ENCODE measurements at places on chromosomes 7 and 10. TPM values are rescaled to one million over a fixed set of nuclear protein-coding genes. Genes with fewer than 3 reads are reported as not detected.

Gene SHLD2
- total RNA-seq: 41.4 TPM

Gene GRM3
- not detected for total RNA-seq

Gene LIPF
- total RNA-seq: not detected

Gene GPER1
- total RNA-seq: 0.37 TPM

Gene CH25H
- total RNA-seq: 0.16 TPM

Gene DNA2
- 44.5 TPM for total RNA-seq

Gene MRPS17
- 40.0 TPM for total RNA-seq

Gene SFRP5
- total RNA-seq: 0.27 TPM

Gene GATA3
- 8.8 TPM for total RNA-seq

Gene KCND2
- not detected for total RNA-seq

Gene CARD11
- 108 TPM for total RNA-seq

Gene SEMA3D
- total RNA-seq: not detected

GRCh38 chr7:51476026-51476425, 159.4 kb upstream of the COBL start:
- DNase-seq: no peak
- H3K36me3 ChIP-seq: no peaks in the 10 kb centered on the region
- peaks cover 8% of the 10 kb centered on the region for H3K4me1 ChIP-seq
- no peak overlapping the region for H3K4me3 ChIP-seq
- no peak overlapping the region for H3K27ac ChIP-seq

- H3K36me3 ChIP-seq: no peaks in the 10 kb centered on the region
- peaks cover 6% of the 10 kb centered on the region for H3K4me1 ChIP-seq
- no peak for DNase-seq
- H3K27ac ChIP-seq: no peak overlapping the region
- no peak overlapping the region for H3K4me3 ChIP-seq
Observed at GRCh38 chr10:34698248-34698831, 116.8 kb downstream of the PARD3 start.

- H3K4me1 ChIP-seq: no peaks in the 10 kb centered on the region
- no peak overlapping the region for H3K4me3 ChIP-seq
- H3K27me3 ChIP-seq: peaks cover 13% of the 10 kb centered on the region
- no peak overlapping the region for H3K27ac ChIP-seq
Observed at GRCh38 chr7:157514306-157514705, 177.5 kb downstream of the DNAJB6 start.

GRCh38 chr10:103082683-103083082, 110.4 kb downstream of the NT5C2 start:
- H3K27ac ChIP-seq: no peak overlapping the region
- H3K27me3 ChIP-seq: no peaks in the 10 kb centered on the region

DNA sequence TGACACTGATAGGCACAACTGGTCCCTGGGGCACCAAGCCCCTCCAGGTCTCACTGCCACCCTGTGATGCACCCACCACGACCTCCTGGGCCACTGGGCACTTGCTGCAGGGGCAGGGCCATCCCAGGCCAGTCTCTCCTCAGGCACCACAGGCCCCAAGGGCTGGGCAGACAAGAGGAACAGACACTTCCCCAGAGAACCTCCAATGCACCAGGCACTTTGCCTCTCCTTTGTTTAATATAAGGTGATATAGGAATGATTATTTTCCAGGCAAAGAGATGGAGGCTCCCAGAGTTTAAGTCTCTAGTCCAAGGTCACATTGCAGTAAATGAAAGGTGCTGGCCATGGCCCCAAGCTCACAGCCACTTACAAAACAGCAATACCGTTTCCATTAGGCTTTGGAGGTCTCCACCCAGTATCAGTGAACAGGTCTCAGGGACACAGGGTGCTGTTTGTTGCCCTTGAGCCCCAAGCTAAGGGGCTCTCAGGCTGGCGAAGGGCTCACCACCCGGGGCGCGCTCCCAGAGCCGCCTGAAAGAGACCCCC, 4.5 kb downstream of the DEPP1 start:
- H3K4me1 ChIP-seq: peaks cover 21% of the 10 kb centered on the region
- peak overlapping the region; percentile 73 for H3K4me3 ChIP-seq
- H3K27me3 ChIP-seq: no peaks in the 10 kb centered on the region

- H3K27ac ChIP-seq: no peak overlapping the region
- H3K36me3 ChIP-seq: no peaks in the 10 kb centered on the region
- no peak for DNase-seq
- no peak overlapping the region for H3K4me3 ChIP-seq
- peaks cover 3% of the 10 kb centered on the region for H3K27me3 ChIP-seq
Observed at GRCh38 chr10:67662415-67662814, 33.6 kb downstream of the CTNNA3 start.

DNA sequence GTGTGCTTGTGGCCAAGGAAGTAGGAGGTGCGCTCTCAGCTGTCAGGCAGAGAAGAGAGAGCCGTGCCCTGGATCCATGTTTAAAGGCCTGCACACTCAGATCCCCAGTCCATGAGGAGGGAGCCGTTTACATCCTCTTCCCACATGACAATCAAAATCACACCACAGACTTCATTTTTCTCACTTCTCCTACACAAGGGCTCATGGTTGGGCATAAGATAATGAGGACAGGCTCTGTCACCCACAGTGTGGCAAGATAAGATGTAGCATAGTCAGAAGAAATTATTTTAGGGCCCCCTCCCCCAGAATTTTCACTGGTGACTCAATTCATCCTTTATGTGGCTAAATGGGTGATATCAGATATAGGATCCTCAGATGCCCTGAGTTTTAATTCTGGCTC, 35.9 kb upstream of the INHBA start:
- peaks cover 16% of the 10 kb centered on the region for H3K27me3 ChIP-seq
- H3K4me3 ChIP-seq: no peak overlapping the region
- DNase-seq: no peak

- no peaks in the 10 kb centered on the region for H3K36me3 ChIP-seq
- H3K4me1 ChIP-seq: peaks cover 22% of the 10 kb centered on the region
- no peak overlapping the region for H3K4me3 ChIP-seq
Observed at GRCh38 chr7:1418505-1419309, 40.6 kb downstream of the MICALL2 start.

DNA sequence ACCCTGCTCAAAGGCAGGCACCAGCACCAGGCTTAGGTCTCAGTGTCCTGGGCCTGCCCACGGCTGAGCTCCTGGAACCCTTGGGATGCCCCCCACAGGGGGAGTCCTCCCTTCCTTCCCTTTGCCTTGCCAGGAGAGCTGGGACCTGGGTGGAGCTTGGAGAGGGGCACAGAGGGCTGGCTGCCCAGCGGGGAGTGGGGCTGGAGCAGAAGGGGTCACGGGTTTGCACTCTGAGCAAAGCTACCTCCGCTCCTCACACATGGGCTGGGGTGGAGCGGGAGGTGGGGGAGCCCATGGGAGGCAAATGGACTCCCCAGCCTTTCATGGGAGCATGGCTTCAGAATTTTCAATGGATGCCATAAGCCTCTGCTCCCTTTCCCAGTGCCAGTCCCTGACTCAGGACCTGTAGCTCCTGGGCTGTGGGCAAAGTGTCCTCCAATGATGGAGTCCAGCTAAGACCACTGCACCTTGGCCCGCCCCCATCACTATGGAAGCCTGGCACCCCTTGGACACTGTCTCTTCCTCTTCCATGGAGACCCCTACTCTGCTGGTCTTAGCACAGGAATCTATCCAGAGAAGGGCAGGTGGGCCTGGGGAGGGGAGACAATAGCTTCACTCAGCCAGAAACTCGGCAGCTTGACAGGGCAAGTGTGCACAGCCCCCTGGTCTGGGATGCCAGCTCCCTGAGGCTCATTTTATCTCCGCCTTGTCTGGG, 39.9 kb downstream of the LDB3 start:
- H3K27me3 ChIP-seq: no peaks in the 10 kb centered on the region
- no peak for DNase-seq
- no peak overlapping the region for H3K27ac ChIP-seq
- H3K4me1 ChIP-seq: peaks cover 9% of the 10 kb centered on the region
- H3K4me3 ChIP-seq: no peak overlapping the region

DNA sequence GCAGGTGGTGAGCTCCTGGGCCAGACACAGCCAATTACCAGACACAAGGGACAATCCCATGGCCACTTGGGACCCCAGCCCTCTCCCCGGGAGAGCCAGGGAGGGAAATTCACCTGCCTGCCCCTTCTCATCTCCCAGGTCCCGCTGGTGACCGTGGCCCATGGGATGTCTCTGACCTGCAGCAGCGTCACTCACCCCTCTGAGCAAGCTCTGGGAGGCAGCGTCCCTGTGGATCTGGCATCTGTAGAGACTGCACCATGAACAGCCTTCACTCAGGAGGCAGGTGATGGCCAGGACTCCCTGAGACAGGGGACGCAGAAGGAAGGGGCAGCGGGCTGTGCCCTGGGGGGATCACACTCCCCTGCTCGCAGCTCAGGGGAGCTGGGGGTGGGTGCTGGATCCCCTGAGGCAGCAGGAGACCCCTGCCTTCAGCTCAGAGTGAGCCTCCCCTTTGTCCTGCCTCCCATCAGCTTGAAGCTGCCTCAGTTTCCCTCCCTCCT, 90.8 kb downstream of the FOXL3 start:
- H3K4me1 ChIP-seq: peaks cover 16% of the 10 kb centered on the region
- H3K27ac ChIP-seq: peak overlapping the region; percentile 91
- peaks cover 4% of the 10 kb centered on the region for H3K27me3 ChIP-seq
- H3K4me3 ChIP-seq: no peak overlapping the region
- no peak for DNase-seq

DNA sequence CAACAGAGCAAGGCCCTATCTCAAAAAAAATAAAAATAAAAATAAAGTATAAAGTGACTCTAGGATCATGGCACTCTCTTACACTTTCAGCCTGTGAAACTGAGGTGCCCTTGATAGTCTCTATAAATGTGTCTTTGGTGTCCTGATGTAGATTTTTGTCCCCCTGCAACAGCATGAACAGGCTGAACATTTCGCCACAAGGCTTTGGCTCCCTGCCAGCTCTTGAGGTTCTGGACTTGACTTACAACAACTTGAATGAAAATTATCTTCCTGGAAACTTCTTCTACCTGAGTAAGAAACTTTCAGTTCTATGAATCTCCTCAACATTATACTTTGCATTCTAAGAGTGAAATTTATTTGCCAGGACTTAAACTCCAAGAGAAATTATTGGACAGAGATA, 48.1 kb upstream of the BMS1 start:
- peaks cover 23% of the 10 kb centered on the region for H3K27me3 ChIP-seq
- no peaks in the 10 kb centered on the region for H3K36me3 ChIP-seq
- H3K4me3 ChIP-seq: no peak overlapping the region
- no peaks in the 10 kb centered on the region for H3K4me1 ChIP-seq

- no peak for DNase-seq
- H3K27me3 ChIP-seq: no peaks in the 10 kb centered on the region
- H3K4me3 ChIP-seq: no peak overlapping the region
- no peak overlapping the region for H3K27ac ChIP-seq
- peaks cover 20% of the 10 kb centered on the region for H3K4me1 ChIP-seq
- peaks cover 23% of the 10 kb centered on the region for H3K36me3 ChIP-seq
Observed at GRCh38 chr7:135001390-135002165, 15.3 kb downstream of the AGBL3 start.

- H3K4me1 ChIP-seq: peaks cover 10% of the 10 kb centered on the region
- no peak for DNase-seq
- no peaks in the 10 kb centered on the region for H3K27me3 ChIP-seq
- no peak overlapping the region for H3K4me3 ChIP-seq
- H3K36me3 ChIP-seq: peaks cover 2% of the 10 kb centered on the region
Observed at GRCh38 chr10:29709484-29710002, 74.8 kb upstream of the SVIL start.

GRCh38 chr10:42868530-42868929, 85.9 kb downstream of the BMS1 start:
- H3K4me3 ChIP-seq: no peak overlapping the region
- H3K27me3 ChIP-seq: peaks cover 30% of the 10 kb centered on the region
- no peak for DNase-seq
- no peaks in the 10 kb centered on the region for H3K36me3 ChIP-seq

DNA sequence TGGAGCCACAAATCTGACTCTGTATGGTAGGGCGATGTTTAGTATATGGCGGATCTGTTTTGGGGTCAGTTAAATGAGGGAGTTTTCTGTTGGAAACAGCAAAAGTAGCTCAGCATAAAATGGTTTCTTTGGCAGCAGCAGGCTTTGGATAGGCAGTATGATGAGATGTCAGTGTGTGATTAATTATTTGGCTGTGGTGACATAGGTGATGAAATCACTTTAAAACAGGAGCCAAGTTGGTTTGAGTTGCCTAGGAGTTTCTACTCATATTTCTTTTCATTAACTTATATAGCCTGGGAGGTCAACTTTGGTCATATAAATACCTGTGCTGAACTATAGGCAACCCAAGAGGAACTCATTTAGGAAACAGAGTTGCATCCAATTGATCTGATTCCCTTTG, 291.2 kb downstream of the LRMDA start:
- no peaks in the 10 kb centered on the region for H3K4me1 ChIP-seq
- no peak overlapping the region for H3K27ac ChIP-seq
- no peak overlapping the region for H3K4me3 ChIP-seq
- no peak for DNase-seq
- H3K27me3 ChIP-seq: peaks cover 3% of the 10 kb centered on the region

DNA sequence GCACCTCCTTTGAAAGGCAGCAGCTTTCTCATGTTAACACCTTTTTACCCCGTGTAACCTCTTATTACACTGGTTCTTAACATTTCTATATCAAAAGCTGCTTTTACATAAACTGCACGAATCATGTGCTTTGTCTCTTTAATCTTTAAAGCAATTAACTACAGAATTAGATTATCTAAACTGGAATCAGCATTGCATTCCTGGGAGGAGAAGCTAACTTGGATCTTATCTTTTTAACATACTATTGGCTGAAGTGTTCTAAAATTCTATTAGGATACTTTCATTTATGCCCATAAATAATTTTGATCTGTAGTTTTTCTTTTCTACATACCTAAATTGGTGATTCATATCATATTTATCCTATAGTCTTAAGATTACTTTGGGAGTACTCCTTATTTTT, 428.4 kb upstream of the IGFBP3 start:
- H3K27me3 ChIP-seq: peaks cover 4% of the 10 kb centered on the region
- H3K36me3 ChIP-seq: no peaks in the 10 kb centered on the region
- no peaks in the 10 kb centered on the region for H3K4me1 ChIP-seq
- DNase-seq: no peak
- no peak overlapping the region for H3K4me3 ChIP-seq
- H3K27ac ChIP-seq: no peak overlapping the region

DNA sequence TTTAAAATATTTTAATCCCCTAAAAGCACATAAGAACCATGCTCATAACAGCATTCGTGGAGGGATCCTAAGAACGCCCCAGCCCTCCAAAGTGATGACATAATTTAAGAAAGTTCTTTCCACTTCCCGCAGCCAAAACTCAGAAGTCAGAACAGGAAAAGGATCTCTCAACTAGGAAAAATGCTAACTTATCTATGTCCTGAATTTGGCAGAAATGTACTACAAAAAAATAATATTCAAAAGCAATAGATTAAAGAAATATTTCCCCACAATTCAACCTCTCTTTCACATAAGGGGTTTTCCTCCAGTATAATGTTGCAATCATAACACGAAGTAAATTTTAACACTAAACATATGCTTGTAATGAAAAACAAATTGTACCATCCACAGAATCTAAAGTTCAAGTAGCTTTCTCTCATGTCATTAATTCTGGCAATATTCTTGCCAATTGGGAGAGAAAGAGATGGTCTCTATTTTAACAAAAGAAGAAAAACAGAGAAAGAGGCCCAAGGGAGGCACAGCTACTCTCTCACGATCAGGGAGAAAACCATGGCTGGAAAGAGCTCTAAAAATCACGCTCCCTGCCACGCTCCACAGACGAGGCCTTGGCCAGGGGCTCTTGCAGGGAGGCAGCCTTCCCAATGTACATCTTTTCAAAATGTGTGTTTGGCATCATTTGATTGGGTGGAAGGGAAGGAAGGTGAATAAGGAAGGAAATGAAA, 22.9 kb downstream of the ASB13 start:
- no peak overlapping the region for H3K27ac ChIP-seq
- H3K4me1 ChIP-seq: no peaks in the 10 kb centered on the region
- no peak for DNase-seq
- H3K4me3 ChIP-seq: no peak overlapping the region
- H3K36me3 ChIP-seq: peaks cover 9% of the 10 kb centered on the region
- no peaks in the 10 kb centered on the region for H3K27me3 ChIP-seq
